RCC 7860 (cell line): ENCODE measurements at places on chromosomes 7 and 10.

- DNase-seq = no peak
Measured at GRCh38 chr7:87528730-87529129, 53.2 kb upstream of the ABCB4 start.

DNA sequence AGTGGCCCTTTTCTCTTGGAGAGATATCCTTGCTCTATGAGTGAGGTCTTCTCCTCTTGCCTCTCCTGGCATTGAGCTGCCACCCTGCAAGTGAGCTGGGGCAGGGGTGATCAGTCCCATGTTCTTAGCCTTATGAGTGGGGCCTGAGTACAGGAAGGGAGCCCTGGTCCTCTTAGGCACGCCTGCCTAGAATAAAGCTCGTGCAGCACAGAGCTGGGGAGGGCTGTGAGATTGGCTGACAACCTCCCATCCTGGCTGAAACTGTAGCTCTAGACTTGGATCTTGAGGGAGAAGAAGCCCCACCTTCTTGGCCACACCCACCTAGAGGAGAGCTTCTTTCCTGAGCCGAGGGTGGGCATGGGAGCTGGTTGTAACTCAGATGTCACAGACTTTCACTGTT, 305.0 kb upstream of the ZNF32 start:
- no peak for DNase-seq

- DNase-seq = peak; percentile 53
Measured at GRCh38 chr10:126504063-126504760, 115.9 kb upstream of the ADAM12 start.

DNA sequence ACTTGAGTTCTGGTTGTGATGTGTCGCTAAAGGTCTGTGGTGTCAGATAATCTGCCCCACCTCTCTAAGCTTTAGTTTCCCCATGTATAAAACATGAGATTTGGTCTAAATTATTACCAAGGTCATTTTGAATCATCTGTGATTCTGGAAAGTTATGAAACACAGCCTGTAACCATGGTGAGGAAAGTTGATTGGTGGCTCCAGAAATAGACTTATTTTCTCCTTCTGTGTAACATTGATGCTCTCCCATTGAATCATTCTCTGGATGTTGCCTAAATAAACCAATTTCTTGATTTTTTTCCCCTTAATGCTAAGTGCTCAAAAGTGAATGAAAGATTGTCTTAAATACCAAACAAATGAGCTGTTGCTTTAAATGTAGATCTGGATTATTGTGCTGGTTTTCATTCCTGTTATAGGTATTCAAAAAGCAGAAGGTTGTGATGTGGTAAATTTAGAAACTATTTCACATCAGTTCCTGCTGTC, 30.0 kb upstream of the PCGF5 start:
- peak; percentile 16 for DNase-seq

- DNase-seq = no peak
Measured at GRCh38 chr10:8187171-8187666, 132.7 kb downstream of the GATA3 start.

- no peak for DNase-seq
Measured at GRCh38 chr10:34116220-34116641, 698.9 kb downstream of the PARD3 start.

DNA sequence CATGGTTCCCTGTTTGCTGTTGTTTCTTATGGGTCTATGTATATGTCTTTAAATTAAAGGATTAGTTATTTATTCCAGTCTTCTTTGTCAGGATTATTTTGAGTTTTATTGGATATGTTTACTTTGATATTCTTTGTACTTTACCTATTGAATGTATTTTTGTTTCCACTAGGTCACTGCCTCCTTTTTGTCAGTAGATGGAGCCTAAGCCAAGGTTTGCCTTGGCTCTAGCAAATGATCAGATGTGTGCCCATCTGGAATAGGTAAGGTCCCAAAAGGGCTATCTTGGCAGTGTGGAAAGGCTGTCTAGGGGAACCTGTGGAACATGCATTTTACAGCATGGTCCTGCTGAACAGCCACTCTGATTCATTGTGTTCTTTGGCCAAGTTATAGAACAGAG, 337.3 kb upstream of the GHITM start:
- no peak for DNase-seq

DNA sequence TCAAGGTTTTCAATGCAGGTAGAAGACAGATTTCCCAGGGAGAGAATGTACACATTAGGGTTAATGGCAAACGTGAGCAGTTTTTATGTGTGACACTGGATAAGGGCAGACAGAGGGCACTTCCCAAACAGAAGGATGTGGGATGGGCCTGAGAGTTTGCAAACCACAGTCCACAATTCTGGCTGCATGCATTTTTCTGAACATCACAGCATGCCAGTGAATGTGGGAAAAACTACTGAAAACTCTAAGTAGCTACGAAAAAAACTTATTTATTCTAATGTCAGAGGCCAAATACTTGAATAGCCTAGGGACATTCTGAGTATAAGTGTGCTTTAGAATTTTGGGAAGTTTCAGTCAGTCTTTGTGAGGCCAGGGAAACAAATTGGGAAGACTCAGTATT, 145.9 kb downstream of the NRCAM start:
- DNase-seq = no peak

DNA sequence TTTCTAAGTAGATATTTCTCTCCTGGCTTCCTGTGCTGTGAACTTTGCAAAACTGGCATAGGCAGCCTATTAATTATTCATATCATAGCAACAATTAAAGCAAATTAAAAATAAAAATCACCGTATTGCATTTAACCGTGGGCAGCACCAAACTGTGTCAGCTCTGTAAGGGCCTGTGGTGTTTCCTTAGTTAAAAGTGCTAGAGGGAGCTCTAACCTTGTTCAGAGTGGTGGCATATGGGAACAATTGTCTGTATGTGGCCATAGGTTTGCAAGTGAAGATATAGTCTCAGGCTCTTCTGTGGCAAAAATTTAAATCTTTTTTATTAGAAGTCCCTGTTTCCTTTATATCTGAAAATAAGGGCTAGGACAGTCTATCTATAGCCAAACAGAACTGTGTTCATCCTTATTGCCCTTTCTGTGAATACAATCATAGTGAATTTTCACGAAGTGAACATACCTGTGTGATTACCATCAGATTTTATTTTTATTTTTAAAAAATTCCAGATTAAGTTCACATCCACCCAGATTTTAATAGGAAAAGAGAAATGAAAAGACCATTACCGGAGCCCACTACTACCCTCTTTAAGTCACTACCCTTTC, 92.6 kb downstream of the POLL start:
- no peak for DNase-seq

GRCh38 chr10:4125776-4126175, 340.8 kb upstream of the KLF6 start:
- no peak for DNase-seq

DNA sequence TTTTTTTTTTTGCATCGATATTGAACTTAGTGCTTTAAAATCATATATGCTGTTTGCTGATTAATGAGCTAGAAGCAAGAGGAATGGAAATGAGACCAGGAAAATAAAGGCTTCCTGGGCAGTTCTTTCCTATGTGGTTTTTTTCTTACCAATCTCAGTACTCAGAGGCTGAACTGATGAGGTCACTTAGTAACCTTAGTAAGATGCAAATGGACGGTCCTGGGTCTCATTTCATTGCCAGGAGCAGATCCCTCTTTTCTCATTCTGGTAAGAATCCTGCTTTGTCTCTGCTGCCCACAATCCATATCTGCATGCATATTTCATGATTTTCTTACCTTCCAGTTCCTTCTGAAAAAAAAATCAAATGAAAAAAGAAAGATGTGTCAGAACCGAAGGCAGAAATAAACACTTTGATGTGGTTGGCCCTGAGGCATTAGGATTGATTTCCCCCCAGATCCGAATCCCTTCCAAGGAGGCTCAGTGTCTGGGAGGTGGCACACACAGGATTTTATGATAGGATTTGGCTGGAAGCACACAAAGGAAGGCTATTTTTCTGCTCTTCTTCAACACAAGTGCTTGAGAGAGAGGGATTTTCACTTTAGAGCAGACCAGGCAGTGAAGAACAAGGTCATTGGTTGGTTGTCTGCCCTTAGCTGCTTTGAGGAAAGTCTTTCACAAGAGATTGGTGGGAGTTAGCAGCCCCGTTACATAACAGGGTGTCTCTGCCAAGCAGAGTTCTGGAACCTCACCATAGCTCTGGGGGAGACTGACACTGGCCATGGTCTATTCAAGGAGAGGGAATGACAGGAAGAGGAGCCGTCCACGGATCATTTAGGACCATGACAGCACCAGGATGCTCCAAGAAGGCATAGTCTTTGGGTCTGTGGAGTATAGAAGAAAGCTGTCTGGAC, 150.0 kb downstream of the CAMK1D start:
- no peak for DNase-seq

DNA sequence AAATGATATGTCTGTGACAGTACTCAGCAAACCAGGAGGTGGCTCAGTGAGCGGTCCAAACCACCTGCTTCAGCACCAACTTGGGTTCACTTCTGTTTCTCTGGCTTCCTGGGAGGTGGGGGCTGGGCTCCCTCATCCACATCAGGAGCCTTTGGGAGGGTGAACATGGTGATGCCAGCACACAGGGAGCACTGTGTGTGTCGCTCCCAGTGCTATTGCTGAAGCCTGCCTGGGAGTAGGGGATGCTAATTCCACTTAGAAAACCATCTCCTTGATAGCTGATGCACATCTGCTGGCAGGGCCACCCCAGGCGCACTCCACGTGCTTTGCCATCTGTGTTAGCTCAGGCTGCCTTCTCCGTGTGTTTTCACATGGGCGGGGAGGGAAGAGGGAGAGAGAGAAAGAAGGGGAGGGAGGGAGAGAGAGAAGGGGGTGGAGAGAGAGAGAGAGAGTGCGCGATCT, 58.0 kb downstream of the RAMP3 start:
- DNase-seq = no peak

- DNase-seq = no peak
Measured at GRCh38 chr7:134946260-134946659, 40.0 kb upstream of the AGBL3 start.

GRCh38 chr7:89129600-89130375, 334.3 kb upstream of the TEX47 start:
- DNase-seq = no peak

GRCh38 chr10:77267703-77268675, 369.6 kb downstream of the KCNMA1 start:
- DNase-seq = no peak

DNA sequence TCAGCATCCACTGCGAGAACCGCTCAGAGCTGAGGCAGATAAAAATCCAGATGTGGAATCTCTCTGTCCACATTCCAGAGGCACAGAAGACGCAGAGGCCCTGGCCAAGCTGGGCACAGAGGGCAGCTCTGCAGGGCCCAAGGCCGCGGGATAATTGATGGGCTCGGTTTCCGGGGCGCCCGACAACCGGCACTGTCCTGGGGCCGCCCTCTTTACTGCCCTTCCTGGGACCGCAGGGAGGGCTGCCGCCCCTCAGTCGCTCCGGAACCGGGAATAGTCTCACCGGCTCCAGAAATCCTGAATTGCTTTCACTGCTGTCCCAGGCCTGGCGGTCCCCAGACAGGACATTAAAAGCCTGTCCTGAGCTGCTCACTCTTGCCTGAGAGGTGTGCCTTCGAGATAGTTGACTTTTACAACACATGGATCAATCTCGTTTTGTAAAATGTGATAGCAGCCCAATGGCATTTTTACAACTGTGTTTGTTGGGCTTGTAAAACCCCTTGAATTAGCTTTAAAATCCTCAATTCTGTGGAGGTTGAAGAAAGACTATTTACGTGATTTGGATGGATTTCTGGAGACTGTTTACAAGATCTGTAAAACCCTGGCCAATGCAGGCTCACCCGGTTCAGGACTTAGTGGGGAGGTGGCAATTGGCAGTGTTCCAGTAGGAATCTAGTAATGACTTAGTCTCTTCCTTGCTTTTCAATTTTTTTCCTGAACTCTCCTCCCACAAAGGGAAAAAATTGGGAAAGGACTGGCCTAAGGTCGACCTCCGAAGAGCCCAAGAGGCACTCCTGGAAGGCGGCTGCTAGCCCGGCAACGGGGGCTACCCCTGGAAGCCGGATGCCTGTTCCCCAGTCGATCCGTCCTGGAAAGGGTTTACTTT, 1.4 kb upstream of the HOXA6 start:
- peak; percentile 34 for DNase-seq

GRCh38 chr10:55098452-55098851, 297.4 kb upstream of the PCDH15 start:
- DNase-seq = no peak

DNA sequence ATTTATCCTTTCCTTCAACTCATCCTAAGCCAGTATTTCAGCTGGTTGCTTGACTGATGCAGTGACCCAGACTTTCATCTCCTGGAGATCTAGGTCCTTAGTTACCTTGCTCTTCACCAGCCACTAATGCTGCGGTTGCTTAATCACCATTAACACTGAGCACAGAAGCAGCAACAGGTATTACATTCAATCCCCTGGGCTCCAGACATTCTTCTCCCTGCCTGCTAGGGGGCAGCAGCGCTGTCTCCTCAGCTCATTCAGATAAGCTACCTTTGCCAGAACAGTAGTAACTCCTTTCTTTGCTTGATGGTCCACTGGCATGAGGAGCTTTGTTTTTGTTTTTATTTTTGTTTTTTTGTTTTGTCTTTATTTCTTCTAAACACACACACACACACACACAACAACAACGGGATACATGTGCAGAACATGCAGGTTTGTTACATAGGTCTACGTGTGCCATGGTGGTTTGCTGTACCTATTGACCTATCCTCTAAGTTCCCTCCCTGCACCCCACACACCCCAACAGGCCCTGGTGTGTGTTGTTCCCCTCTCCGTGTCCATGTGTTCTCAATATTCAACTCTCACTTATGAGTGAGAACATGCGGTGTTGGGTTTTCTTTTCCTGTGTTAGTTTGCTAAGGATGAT, 1043.2 kb upstream of the C7orf33 start:
- peak; percentile 44 for DNase-seq

DNA sequence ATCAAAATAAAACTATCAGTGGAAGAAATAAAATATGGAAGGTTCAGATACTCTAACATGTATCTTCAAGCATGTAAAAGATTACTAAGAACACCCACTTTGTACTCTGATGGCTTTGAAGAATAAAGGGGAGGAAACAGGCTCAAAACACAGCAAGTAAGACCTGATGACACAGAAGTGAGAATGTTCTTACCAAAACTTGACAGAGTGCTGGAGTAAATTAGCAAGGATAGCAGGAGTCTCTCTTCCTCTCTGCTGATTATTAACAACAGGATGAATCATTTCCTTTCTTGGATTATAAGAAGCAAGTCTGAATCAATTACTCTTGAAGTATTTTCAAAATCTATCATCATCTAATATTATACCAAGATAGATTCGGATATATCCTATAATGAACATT, 47.5 kb downstream of the GLI3 start:
- peak; percentile 11 for DNase-seq
